ENCODE measurements at places on chromosomes 12 and 14. TPM values are rescaled to one million over a fixed set of nuclear protein-coding genes. Genes with fewer than 3 reads are reported as not detected.

DNA sequence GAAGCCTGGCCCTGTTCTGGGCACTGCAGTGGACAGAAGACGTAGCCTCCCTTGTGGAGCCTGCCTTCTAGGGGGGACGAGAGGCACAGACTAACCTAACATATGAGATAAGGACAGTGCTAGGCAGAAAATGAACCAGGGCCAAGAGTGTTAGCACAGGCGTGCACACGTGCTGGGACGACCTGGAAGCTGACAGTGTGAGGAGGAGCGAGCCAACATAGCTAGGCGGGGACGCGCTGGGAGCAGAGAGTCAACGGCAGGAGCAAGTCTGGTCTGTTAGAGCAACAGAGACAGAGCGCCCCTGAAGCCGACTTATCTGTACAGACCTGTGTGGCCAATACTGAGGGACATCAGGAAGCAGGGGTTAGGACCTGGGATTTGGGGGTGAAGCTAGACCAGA is 8.0 kb downstream of the PXMP2 start:
- DNase-seq, result no peak

The TAS2R43 gene
- polyA plus RNA-seq, result 0.30 TPM

- DNase-seq, result no peak
Measured at GRCh38 chr14:76862546-76863282, 36.5 kb downstream of the LRRC74A start.

DNA sequence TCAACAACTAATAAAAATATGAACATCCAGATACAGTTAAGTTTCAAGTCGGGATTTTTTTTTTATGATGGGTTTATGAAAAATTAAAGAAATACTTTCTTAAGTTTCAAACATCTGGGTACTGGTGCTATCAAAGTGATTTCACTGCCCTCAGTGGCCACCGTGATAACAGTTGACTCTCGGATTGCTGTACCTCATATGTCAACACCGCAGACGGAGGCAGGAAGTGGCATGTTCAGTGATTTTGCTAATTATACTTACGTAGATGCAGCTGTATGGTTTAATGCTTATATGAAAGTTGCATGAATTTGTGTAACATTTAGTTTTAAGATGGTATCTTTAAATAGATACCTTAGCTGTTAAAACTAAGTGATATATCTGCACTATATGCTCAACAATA is 20.8 kb upstream of the FBLN5 start:
- no peak for DNase-seq

The PLD4 gene
- polyA plus RNA-seq, result 4.1 TPM

All from renal pelvis (tissue), 12 donors.